ENCODE measurements at places on chromosomes 3 and 15. TPM values are rescaled to one million over a fixed set of nuclear protein-coding genes. Genes with fewer than 3 reads are reported as not detected.

The PRRT3 gene
- total RNA-seq = 1.4 TPM

The CCR9 gene
- total RNA-seq = not detected

The ST8SIA2 gene
- total RNA-seq = not detected

The SGO1 gene
- total RNA-seq = 8.1 TPM

The ATOSA gene
- 23.9 TPM for total RNA-seq

The ERICH6 gene
- total RNA-seq = not detected

The SPRED1 gene
- 38.3 TPM for total RNA-seq

The PRSS50 gene
- total RNA-seq = not detected
